ENCODE measurements at places on chromosomes 1 and 21. TPM values are rescaled to one million over a fixed set of nuclear protein-coding genes. Genes with fewer than 3 reads are reported as not detected.

GRCh38 chr1:235450433-235450832 lies 53.8 kb downstream of the B3GALNT2 start:
- DNase-seq, result no peak

GRCh38 chr1:234433563-234434285 lies 45.3 kb downstream of the TARBP1 start:
- no peak for DNase-seq

DNA sequence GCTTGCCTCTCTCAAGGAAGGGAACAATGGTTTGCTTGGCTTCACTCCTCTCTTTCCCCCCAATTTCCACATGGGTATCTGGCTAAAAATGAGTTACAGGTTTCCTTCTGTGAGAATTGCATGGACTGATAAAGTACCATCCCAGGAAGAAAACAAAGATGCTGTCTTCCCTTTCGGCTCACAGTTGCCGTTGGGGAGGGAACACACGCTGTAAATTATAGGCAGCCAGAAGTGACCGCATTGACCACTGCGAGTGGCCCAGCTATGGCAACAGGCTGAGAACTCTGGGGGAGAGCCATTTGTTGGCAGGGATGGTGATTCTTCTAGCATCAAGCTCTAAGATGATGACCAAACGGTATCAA lies 2.9 kb downstream of the RUNX1 start:
- no peak for DNase-seq

TSPEAR gene
- total RNA-seq, result 1.6 TPM

GRCh38 chr1:81366173-81366572 lies 434.6 kb upstream of the ADGRL2 start:
- DNase-seq, result no peak

GRCh38 chr1:92465256-92465647 lies 21.5 kb downstream of the GFI1 start:
- DNase-seq, result no peak

DNA sequence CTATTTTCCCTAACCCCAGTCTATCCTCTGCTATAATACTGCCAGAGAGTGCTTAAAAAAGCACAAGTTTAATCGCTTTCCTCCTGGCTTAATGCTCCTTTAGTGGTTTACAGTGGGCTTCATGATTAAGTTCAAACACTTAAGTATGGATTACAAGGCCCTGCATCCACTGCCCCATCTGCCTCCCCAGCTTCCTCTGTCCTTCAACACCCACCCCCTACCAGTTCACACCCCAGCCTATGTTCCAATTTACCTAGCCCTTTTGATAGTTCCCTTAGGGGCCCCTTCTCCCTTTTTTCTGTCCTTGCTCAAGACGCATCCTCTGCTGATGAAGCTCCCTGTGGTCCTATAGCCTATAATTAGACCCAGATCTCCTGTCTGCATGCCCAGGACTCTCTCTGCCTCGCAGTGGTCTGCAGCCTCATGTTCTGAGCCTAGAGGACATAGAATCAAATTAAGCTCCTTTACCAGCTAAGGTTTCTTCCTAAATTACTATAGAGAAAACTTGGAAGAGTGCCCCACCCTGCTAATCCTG lies 212.5 kb downstream of the FGGY start:
- DNase-seq, result no peak

GRCh38 chr1:101006553-101006952 lies 19.0 kb downstream of the DPH5 start:
- DNase-seq, result no peak

- no peak for DNase-seq
Measured at GRCh38 chr1:167640051-167640450, 10.0 kb downstream of the RCSD1 start.

- no peak for DNase-seq
Measured at GRCh38 chr1:53359225-53359933, 31.5 kb upstream of the LRP8 start.

KLHDC7A gene
- 0.29 TPM for total RNA-seq

GRCh38 chr1:198101716-198102453 lies 54.9 kb upstream of the NEK7 start:
- DNase-seq, result no peak

NTNG1 gene
- total RNA-seq, result 1.2 TPM

TMCO4 gene
- total RNA-seq, result 10.1 TPM

DNA sequence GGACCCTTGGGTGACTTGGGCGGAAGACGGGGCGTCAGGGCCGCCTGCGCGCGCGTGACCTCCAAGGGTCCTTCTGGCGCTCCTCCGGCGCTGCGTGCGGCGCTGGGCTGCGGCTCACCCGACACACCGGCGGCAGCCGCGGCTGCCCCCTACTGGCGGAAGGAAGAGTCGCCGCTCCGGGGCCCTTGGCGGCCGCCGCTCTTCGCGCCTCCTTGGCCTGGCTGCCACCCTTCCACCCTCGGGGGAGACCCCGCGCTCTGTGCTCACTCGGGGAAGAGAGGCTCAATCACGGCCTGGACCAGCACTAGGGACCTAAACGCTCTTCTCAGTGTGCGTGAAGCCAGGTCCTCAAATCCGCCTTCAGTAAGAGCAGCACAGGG lies 89.7 kb downstream of the DMRTA2 start:
- DNase-seq, result peak; percentile 60

DNA sequence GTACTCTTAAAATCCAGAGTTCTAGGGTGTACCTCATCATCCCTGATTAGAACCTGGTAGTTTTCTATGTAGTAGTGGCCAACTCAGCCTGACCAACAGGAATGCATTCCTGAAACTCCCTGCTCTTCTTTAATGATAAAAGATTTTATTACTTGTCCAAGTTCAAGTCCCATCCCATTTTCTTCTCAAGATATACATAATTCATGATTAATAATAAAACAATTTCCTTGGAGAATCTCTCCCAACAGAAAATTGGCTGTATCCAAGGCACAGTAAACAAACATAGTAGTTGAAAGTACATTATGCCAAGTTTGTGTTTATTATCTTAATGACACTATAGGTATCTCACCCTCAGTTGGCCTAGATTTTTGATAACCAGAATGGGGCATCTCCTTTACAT lies 714.1 kb upstream of the ADAMTS5 start:
- DNase-seq, result no peak

ELAPOR1 gene
- 0.39 TPM for total RNA-seq

GIPC2 gene
- 1.9 TPM for total RNA-seq

DNA sequence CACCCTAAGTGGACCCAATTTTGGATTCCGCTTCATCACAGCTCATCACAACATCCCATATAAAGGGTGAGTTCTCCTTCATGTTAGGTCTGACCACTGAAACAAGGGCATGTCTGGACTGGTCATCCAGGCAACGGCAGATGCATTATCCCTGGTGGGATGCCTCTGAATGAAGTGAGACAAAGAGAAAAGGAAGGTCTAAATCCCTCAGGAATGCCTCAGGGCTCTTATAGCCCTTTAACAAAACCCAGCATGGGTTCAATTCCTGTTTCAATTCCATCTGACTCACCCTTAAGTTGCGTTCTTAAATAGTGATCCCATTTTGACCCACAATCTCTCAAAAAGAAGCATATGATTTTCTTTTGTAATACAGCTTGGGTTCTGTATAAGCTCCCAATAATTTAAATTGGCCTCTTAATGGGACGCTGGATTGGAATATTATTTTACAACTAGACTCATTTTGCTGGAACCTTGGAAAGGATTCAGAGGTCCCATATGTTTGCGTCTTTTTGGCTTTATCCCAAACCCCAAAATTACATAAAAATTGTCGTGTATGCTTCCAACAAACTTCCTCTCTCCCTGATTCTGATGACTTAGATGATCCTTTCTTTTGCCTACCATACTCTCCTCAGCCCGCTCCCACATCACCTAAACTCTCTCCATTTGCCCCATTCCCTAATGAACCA lies 287.4 kb upstream of the ZP4 start:
- no peak for DNase-seq

- DNase-seq, result no peak
Measured at GRCh38 chr1:198520524-198521254, 19.8 kb downstream of the ATP6V1G3 start.

GRCh38 chr1:166289309-166290050 lies 122.7 kb upstream of the FAM78B start:
- DNase-seq, result no peak

DNA sequence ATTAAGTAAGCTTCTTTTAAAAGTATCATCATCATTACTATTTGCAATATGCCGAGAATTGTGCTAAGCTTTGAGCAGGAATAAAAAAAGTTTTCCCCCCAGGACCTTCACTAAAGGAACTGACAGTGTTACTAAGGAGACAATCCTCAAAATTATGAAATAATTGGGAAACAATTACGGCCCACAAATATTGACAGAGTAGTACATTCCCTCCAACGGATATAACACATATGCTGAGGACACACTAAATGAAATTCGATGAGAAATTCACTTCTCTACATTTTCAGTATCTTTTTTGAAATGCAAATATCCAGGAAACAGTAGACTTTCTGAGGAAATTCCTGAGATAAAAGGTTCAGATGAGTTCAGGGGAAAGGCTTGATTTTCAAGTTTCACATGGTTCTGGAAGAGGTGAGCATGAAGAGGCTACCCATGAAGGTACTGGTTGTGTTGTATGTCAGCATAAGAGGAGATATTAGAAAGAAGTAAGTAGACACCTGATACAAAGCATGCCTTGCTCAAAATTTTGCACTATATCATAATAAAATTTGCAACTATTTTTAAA lies 171.2 kb upstream of the NR5A2 start:
- DNase-seq, result no peak

GRCh38 chr21:17554679-17555465 lies 42.0 kb downstream of the CXADR start:
- DNase-seq, result no peak

DNA sequence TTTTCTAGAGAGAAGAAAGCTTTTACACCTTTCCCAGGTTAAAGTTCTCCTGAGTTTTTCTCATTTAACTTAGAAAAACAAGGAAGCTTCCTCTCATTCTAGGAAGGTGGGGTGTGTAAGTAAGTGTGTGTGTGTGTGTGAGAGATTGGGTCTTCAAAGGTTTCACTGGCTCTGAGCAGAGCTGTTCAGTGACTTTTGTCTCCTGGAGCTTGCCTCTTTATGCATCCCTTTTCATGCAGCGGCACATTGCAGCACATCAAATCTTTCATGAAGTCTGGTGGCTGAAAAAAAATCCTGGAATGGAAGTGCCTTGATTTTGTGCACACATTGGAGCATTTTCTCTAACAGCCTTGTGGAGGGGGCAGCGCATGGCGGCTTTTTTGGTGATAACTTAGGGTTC lies 3.4 kb downstream of the GPA33 start:
- DNase-seq, result no peak

DNA sequence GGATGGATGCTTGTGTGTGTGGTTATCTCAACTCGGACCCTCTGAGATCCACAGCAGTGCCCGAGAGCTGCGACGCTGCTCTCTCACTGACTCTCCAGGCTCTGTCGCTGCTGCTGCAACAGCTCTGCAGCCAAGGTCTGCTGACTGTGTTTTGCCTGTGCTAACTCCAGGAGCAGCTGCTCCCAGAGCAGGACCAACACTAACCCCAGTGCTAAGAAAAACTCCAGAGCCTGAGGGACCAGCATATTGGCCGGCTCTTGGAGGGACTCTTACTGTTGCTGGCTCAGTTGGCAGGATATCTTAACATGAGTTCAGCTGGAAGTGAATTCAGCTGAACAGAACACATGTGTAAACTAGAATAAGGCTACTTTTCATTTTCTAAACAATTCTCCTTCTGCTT lies 4.4 kb downstream of the LCE2C start:
- DNase-seq, result no peak

- DNase-seq, result no peak
Measured at GRCh38 chr1:220335668-220336067, 63.4 kb upstream of the RAB3GAP2 start.

YOD1 gene
- 5.9 TPM for total RNA-seq

PROK1 gene
- total RNA-seq, result 0.60 TPM

TRABD2B gene
- total RNA-seq, result 6.2 TPM

STYXL2 gene
- total RNA-seq, result 80.0 TPM

TNNT2 gene
- total RNA-seq, result 5,317 TPM

DNA sequence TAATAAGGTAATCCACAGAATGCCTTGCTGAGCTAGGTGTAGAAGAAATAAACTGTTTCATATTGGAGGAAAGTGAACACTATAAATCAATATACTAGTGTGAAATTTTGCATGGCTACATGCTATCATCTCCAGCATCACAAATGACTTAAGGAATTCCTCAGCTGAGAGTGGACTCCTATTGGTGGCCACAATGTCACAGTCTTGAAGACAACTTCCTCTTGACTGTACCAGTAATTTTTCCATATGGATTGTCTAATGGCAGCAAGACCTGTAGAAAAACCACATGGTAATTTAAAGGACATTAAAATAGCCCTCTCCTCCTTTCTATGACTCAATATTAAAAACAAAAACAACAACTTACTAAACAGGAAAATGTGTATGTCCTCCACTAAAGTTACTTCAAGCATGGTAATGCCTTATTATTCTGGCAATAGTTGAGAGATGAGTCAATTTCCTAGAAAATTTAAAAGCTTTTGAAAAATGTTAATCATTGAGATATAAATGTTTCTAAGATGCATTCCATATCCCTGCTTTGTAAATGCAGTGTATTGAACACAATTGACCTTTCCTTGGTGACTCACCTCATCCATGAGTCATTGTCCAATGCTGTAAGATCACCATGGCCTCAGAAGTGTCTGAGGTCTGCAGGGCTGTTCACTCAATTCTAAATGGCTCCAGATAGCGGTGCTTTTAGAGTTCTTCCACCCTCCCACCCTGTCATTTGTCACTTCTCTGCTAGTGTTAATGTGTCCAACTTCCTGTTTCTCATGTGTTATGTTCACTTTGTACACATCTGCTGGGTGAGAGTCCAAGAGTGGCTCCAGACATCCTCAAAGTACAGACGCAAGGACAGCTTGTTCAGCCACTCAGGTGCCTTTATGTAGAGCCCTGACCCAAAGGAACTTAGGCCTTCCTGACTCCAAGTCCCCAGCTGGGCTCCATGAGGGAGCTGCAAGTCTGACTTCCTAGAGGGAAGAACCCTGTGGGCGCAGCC lies 32.8 kb upstream of the DNASE2B start:
- DNase-seq, result no peak

TSACC gene
- total RNA-seq, result not detected

HUNK gene
- 1.7 TPM for total RNA-seq

CELA3B gene
- total RNA-seq, result not detected

DNA sequence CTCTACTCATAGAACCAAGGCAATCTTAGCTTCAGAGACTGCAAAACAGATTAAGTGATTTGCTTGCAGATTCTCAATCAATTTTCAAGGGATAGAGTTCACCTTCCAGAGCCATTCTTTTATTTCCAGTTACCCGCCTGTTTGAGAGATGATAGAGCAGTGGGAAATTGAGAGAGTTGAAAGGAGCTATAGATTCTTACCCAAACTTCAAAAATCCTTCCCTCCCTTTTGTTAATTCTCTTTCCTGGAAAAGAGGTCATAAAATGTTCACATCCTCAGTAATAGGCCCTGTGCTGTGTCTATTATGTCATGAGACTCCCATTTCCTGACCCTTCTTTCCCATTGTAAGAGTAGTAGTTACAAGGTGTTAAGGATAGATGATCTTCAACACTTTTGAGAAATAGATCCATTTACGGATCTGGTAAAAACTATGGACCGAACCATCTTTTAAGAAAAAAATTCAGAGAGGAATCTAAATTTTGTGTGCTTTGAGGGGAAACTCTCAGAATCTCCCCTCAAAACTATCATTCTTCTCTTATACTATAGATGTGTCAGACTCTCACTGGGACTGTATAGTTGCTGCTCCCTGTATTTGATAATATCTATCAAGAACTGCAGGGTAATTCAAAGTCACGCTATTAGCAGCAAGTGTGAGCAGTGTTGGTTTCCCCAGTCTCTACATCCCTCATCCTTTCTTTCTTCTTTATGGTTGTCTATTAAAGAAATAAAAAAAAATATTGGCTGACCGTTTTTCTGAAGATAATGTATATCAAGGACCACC lies 8.0 kb downstream of the RGS4 start:
- DNase-seq, result no peak

CTH gene
- total RNA-seq, result 1.3 TPM

GRCh38 chr1:866095-866494 lies 57.6 kb upstream of the SAMD11 start:
- no peak for DNase-seq
